ENCODE measurements at places on chromosomes 4 and X. TPM values are rescaled to one million over a fixed set of nuclear protein-coding genes. Genes with fewer than 3 reads are reported as not detected.
A peak's percentile ranks its signal among the peaks of the same experiment; 100 is the strongest.

Gene ARHGAP36
- not detected for total RNA-seq

Gene SSX4B
- not detected for total RNA-seq

Gene XAGE2
- not detected for total RNA-seq

DNA sequence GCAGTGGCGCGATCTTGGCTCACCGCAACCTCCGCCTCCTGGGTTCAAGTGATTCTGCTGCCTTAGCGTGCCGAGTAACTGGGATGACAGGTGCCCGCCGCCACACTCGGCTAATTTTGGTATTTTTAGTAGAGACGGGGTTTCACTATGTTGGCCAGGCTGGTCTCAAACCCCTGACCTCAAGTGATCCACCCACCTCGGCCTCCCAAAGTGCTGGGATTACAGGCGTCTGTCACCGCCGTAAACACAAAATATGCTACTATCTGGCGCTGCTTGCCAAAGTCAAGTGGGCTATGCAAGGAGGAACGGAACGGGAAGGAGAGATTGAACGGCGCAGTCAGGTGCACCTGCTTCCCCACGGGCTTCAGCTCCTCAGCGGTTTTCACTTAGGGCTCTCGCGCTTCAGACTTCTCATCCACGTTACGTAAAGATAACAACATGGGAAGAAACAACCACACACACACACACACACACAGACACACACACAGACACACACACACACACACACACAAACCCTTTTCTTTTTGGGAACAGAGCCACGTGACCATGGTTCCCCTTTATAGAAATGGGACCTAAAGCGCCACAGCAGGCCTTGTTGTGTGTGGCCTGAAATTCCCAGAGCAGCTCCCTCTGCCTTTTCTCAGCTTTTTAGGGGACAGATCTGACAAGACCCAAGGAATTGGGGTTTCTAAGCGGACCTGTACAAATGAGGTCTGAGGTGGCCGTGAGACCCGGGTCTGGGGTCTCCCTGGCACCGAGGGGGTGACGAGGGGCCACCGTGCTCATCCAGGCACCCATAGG lies 1.5 kb downstream of the P2RY8 start:
- H3K4me1 ChIP-seq: peaks cover 10% of the 10 kb centered on the region
- H3K27me3 ChIP-seq: no peaks in the 10 kb centered on the region
- peak overlapping the region; percentile 99 for H3K27ac ChIP-seq
- H3K4me3 ChIP-seq: peak overlapping the region; percentile 96
- peaks cover 18% of the 10 kb centered on the region for H3K36me3 ChIP-seq
- DNase-seq: peak; percentile 82

DNA sequence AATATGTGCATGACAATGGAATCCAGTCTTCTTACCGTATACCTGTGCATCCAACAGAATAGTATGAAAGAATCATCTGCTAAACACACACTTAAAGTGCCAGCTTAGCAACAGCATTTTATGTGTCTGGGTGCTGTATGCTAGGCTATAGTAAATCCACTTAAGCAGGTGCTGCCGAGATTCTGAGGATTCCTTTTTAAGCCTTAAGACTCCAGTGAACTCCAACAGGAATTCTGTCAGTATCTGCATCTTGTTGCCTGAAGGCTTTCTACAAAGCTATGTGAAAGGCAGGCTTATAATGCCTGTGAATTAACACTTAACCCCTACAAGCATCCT lies 1076.4 kb upstream of the PABPC4L start:
- no peak overlapping the region for H3K4me3 ChIP-seq
- H3K36me3 ChIP-seq: no peaks in the 10 kb centered on the region
- no peaks in the 10 kb centered on the region for H3K4me1 ChIP-seq
- DNase-seq: no peak
- no peak overlapping the region for H3K27ac ChIP-seq

GRCh38 chrX:154308108-154308946 lies 12.7 kb downstream of the TKTL1 start:
- no peak overlapping the region for H3K4me3 ChIP-seq
- H3K27ac ChIP-seq: peak overlapping the region; percentile 53
- H3K27me3 ChIP-seq: no peaks in the 10 kb centered on the region
- peaks cover 45% of the 10 kb centered on the region for H3K4me1 ChIP-seq

GRCh38 chr4:82947498-82947897 lies 47.0 kb downstream of the THAP9 start:
- H3K4me1 ChIP-seq: no peaks in the 10 kb centered on the region
- H3K27ac ChIP-seq: no peak overlapping the region
- no peak for DNase-seq
- no peaks in the 10 kb centered on the region for H3K27me3 ChIP-seq

Measured in activated CD8-positive, alpha-beta T cell treated with anti-CD3 and anti-CD28 coated beads for 36 hours (primary cell).